ENCODE measurements at places on chromosomes 1 and 21.

DNA sequence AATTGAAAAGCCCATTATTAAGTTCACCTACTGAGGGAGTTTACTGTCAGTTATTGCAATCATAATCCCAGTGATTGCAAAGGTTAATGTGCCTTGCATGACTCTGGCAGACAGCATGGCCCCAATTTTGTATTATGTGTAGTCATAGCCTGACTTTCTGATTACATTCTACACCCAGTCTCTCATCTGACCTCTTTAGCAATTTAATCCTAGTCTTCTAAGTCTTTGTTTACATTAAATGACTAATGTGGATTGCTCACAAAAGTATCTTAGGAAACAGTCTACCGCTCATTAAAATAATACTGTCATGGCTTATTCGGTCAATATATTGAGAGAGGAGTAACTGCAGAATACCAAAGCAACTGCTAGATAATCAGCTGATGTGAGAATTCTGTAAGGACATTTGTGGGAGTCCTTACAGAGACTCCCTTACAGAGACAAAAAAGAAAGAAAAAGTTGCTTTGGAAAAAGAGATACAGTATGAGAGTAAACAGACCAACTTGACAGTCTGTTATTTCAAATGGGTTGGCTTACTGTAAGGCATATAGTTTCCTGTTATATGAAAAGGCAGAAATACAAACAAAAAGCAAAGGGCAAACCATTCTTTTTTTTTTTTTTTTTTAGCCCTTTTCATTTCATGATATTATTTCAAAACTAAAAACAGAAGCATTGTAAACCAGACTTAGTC is 42.8 kb downstream of the SMG7 start:
- no peak for DNase-seq

- DNase-seq: no peak
These were observed 535 bp upstream of the DISC1 start for GRCh38 chr1:231625975-231626534.

DNA sequence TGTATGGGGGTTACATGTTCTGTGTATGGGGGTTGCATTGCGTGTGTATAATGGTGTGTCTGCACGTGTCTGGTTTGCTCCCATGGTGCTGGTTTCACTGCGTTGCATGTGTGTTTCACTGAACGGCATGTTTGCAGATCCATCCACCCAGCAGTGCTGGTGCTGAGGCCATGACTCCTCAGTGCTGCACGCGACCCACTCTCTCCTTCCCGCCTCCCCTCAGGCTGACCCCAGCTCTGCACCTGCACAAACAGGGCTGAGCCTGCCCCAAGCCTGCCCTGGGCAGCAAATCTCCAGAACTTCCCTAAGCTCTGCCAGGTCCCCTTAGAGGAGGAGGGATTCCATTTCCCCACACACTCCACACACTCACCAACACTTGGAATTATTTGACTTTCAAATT is 18.7 kb downstream of the ACTRT2 start:
- DNase-seq: no peak

- no peak for DNase-seq
These were observed 98.7 kb upstream of the DAB1 start for GRCh38 chr1:57522575-57522974.

DNA sequence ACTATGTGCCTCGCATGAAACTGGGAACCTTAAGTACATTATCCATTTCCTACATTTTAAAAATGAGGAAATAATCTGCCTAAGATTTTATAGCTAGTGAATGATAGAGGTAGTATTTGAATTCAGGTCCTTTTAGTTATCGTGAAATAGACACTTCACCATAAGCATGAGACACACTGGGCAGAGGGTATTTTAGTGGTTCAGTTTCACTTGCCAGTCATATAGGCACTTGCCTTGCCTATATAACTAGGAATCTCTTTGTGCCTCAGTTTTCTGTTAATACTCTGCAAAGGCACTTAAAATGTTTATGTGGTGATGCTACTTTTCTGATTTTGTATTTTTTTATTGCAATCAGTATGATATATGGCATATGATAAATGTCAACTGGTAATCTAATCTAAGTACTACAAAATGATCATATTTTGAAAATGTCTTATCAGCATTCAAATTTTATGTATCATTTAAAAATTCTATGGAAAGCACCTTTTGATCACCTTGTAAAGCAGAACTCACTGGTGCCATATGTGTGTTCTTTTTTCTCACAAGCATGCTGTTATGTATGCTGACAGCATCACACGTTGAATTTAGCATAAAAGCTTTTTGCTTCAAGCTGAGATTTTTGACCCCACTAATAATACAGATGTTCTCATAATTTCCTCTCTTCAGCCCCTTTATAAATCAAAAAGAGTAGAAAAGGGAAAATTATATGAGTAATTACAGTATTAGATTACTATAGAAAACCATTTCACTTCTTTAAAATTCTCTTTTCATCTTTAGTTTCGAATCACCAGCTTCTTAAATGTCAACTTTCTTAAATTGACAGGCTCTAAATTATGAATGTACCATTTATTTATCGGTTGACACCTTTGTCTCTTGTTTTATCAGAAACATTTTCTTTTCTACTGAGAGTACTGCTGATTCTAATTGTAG is 52.6 kb downstream of the RPS6KC1 start:
- DNase-seq: no peak

DNA sequence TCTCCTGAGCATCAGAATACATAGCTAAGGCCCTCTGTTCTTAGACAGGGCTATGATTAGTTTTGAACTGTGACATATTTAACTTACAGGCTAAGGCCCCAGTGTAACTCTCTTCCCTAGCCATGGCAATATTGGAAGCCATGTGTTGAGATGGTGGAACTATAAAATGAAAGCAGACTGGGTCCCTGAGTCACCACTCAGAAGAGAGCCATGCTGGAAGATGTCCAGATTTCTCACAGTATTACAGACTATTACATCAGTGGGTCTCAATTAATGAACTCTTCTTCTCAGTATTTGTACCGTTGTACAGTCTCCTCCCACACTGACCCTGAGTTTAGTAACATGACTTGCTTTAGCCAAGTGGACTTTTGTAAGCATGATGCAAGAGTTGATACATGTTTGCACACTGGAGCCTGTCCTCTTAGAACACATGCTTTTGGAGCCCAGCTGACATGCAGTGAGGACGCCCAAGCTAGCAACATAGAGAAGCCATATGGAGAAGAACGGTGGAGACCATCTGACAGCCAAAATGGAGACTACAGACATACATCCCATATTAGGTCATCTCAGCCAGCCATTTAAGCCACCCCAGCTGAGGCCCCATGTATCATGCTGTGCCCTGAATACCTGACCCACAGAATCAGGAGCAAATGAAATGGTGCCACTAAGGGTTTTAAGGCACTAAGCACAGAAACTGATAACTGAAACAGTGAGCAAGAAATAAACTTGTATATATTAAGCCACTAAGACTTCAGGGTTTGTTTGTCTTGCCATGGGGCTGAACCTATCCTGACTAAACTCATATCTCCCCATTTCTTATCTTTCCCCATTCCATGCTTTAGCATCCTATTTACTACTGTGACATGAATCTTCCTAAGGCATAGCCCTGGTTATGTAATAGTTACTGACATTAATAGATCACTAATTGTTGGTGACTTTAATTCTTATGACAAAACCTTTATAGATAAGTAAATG is 24.4 kb downstream of the TBX15 start:
- DNase-seq: no peak

GRCh38 chr1:67958472-67958871 is 92.0 kb downstream of the DIRAS3 start:
- DNase-seq: no peak

DNA sequence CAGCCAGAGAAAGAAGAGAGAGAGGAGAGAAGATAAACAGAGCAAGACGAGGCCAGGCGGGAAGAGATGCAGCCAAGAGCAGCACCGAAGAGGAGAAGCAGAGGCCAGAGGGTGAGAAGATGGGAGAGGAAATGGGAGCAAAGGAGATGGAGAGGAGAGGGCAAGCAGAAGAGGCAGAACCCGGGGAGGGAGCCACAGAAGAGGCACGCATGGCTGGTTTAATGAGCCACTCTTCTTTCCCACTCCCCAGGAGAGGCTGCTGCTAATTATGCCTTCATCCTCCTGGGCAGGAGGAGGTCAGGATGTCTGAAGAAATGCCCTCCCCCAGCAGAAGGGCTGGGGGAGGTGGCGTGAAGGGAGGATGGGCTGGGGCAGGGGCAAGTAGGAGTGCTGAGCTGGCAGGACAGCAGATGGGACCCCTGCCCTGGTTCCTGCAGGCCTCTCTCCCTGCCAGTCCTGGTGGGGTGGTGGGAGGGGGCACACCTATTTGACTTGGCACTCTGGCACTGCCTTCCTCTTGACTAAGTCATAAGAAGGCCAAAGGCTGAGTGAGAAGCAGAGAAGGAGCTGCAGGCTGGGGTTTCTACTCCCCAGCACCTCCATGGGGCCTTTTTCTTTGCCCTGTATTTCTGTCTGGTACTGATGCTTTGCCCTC is 32.3 kb downstream of the KIRREL1 start:
- DNase-seq: no peak

- no peak for DNase-seq
These were observed 248.9 kb upstream of the ADGRL4 start for GRCh38 chr1:79255421-79255820.

- DNase-seq: no peak
These were observed 11.1 kb downstream of the PDZK1 start for GRCh38 chr1:145695821-145696629.

GRCh38 chr1:100876291-100876690 is 18.4 kb downstream of the EXTL2 start:
- no peak for DNase-seq

- no peak for DNase-seq
These were observed 925.8 kb downstream of the MRPL39 start for GRCh38 chr21:24681456-24681855.

DNA sequence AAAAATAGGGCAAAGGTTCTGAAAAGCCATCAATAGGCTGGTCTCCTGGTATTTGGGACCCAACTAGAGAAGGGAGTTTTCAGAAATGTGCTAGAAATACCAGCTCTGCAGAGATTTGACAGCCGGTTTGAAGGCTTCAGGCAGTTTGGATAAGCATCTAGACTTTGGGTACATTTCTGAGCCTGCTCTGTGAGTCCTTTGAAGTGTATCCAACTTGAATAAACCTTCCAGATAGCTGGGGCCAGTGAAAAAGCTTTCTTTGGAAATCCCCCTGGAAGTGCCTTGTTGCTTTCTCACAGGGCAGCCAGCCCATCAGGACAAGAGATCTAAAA is 6.4 kb upstream of the PEF1 start:
- no peak for DNase-seq

- DNase-seq: no peak
These were observed 8.8 kb upstream of the COL16A1 start for GRCh38 chr1:31712630-31713029.

- DNase-seq: no peak
These were observed 179.1 kb downstream of the PSMG1 start for GRCh38 chr21:39003982-39004633.

GRCh38 chr1:6106321-6106731 is 60.6 kb downstream of the KCNAB2 start:
- no peak for DNase-seq

- no peak for DNase-seq
These were observed 10.2 kb downstream of the PHGDH start for GRCh38 chr1:119721896-119722295.

DNA sequence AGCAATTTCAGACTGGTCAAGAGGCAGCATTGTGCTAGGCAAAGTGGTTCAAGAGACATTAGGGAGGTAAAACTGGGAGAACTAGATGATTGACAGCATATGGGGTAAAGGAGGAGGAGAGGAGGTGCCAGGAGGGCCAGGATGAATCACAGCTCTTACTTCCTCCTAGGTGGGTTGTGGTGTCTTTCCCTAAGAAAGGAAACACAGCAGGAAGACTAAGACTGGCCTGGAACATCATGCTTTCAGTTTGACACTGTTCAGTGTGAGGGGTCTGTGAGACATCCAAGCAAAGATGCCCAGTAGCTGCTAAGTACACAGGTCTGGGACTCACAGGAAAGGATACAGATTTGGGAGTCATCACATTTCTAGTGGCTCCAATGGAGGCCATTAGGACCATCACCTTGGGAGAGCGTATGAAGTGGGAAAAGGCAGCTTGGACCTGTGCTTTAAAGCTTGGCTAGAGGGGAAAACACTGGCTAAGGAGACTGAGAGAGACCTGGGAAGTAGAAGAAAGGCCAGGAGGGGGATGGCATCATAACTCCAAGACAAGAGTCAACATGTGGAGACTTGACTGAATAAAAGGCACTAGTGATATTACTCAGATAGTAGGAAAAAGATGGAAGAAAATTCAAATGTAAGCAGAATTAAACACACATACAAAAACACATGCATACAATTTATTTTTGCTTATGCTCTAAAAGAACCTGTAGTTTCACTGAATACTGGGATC is 17.3 kb downstream of the CD58 start:
- no peak for DNase-seq

DNA sequence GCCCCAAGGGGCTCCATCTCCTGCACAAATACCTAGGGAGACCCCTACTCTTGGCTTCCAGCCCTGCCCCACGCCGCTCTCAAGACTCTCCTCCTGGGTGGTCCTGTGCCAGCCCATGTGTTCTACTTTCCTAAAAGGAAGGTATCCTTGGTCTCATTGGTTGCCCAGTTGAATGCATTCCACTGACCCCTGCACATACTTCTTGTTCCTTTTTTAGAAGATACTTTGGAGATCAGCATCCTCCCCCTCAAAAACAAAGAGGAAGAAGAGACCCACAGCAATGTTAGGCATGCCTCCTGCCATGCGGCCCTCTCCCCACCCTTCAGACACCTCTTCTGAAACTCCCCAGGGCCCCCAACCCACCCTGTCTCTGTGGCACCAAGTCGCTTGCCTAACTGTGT is 4.1 kb downstream of the SLAMF9 start:
- DNase-seq: no peak

DNA sequence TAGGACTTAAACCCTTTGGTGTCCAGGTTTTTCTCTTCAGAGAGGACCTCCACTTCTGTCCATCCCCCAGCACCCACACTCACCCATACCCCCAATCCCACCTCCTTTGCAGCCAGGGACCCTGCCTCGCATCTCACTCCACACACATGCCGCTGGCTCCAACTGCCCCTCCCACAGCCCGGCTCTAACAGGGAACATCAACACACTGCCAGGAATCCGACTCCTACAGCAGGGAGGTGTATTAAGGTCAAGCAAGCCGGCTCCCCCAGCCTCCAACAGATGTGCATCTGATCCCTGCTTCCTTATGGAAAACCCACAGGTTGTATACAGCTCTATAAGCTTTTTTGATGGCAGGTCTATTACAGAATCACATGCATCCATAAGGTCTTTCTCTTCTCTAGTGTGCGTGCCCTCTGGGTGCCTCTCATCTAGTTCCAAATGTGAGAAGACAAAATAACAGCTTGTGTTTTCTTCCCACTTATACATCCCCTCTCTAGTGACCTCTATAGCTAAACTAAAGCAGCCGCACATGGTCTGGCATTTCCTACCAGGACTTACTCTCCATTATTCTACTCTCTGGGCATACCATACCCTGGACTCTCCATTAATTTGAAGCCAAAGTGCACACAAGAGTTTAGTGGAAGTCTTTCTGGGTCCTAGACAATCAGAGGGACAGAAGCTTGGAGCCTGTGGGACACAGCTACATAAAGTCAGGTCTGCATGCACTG is 16.3 kb downstream of the PIK3C2B start:
- no peak for DNase-seq

DNA sequence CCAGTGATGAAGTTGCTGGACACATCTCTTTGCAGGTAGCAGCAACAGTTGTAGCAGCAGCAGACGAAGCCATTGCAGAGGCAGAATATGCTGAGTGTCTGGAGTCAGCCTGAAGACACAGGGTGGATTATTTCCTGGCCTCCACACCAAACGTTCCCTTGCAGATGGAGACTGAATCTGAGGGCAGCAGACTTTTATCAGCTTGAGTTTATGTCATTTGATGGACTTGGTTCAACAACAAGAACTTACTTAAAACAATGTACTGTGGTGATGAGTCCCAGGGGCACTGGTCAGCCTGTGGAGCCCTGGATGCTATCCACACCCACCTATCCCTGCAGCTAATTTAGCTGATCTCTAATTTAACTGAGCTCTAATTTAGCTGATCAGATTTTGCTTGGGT is 17.1 kb upstream of the MPZL1 start:
- DNase-seq: no peak

Data from activated naive CD4-positive, alpha-beta T cell (primary cell).